Activated T-cell treated with anti-CD3 and anti-CD28 coated beads, Interleukin-2, amount 50 U/mL, for 4 hours (primary cell): ENCODE measurements at places on chromosomes 12 and 14.

GRCh38 chr12:24960222-24960855, 11.4 kb upstream of the BCAT1 start:
- DNase-seq, result no peak

DNA sequence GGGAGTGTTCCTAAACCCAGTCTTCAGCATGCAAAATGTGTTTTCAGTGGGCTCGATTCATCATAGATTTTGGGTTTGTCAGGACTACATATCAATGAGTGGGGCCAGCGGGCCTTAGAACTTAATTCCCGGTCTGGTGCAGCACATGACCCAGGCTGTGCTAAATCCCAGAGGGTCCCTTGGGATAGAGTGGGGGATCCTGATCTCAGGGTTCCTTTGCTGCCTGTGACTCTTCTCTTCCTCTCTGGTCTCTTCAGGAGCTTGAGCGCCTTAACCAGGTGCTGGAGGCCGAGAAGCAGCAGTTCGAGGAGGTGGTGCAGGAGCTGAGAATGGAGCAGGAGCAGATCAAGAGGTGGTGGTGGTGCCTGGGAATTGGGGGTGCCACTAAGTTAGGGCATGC, 37.5 kb downstream of the PLEKHD1 start:
- DNase-seq, result no peak

GRCh38 chr12:106769546-106769945, 4.9 kb upstream of the RIC8B start:
- DNase-seq, result no peak

DNA sequence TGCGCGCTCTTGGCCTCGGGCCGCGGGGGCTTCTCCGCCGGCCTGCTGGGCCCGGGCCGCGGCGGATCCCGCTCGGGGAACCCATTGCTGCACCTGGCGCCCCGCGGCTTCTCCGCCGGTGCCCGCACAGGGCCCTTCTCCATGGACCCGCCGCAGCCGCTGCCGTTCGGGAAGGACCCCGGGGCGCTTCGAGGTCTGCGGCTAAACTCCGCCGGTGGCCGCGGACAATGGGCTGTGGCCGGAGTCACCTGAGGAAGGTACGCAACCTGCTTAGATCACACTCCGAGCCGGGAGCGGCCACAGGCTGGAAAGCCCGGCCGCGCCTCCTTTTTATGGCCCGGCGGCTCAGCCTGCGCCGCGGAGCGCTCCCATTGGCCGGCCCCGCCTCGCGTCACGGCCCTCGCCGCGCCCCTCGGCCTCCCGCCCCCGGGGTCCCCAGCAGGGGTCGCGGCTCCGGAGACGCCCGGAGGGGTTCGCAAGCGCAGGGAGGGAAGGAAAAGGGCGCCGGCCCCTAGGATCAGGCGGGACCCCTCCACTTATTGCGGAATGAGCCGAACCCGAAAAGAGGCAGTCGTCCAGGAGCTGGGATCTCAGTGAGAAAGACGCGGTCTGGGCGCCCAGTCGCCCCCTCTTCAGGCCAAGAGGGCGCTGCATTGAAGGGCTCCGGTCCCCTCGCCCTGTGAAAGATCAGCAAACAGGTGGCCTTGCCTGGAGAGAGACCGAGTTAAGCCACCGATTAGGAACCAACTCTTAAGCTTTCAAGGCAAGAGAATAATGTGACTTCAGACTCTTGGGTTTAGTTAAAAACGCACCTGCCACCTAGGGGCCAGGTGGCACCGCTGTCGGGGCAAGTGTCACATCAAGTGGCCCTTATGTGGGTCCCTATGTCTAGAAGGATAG, at the start of gene GCH1:
TSS of gene GCH1 (minus strand) at position 306 of the 900 bp plus-strand sequence. CDS start at position 143, 163 bp downstream.
- DNase-seq, result peak; percentile 67

GRCh38 chr12:100141666-100141997, 1.0 kb downstream of the BLTP3B start:
- DNase-seq, result peak; percentile 14

DNA sequence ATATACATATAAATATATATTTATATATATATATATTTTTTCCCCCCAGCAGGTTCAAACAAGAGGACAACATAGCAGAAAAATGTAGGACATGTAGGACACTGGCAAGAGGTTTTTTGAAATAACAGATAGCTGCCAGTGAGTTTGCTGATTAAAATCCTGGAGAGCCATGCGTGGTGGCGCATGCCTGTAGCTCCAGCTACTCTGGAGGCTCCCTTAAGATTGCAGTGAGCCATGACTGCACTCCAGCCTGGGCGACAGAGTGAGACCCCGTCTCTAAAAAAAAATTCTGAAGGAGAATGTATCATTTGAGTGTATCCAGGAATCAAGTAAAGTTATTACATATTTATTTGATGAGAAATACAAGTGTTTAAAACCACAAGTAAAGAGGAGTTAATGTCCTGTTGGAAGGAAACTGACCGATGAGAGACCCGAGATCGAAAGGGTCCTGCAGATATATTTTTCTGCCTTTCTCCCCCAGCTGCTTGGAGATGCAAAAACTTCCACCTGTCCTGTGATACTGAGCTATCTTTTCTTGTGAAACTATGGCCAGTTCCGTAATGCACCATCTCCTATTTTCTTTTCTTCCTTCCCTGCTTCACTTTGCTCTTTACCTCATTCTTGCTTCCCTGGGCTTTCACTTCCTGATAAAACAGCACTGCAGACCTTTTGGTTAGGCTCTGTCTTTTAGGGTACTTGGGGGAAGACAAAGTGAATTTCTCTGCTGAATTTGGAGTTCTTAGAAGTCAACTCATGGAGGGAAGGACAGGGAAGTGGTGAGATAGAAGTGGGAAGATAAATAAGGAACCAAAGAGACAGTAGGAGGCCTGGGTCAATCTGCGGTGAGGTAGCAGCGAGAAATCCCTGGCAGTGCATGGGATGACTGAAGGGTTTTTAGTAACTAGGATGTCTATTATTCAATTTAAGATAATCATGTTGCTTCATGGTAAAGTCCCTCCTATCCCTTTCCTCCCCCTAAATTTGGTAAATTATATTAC, 41.2 kb upstream of the SLC2A13 start:
- DNase-seq, result no peak

GRCh38 chr12:6294156-6295093, 16.1 kb upstream of the PLEKHG6 start:
- DNase-seq, result no peak

- no peak for DNase-seq
These were observed 5.6 kb downstream of the TBPL2 start for GRCh38 chr14:55434805-55435174.

DNA sequence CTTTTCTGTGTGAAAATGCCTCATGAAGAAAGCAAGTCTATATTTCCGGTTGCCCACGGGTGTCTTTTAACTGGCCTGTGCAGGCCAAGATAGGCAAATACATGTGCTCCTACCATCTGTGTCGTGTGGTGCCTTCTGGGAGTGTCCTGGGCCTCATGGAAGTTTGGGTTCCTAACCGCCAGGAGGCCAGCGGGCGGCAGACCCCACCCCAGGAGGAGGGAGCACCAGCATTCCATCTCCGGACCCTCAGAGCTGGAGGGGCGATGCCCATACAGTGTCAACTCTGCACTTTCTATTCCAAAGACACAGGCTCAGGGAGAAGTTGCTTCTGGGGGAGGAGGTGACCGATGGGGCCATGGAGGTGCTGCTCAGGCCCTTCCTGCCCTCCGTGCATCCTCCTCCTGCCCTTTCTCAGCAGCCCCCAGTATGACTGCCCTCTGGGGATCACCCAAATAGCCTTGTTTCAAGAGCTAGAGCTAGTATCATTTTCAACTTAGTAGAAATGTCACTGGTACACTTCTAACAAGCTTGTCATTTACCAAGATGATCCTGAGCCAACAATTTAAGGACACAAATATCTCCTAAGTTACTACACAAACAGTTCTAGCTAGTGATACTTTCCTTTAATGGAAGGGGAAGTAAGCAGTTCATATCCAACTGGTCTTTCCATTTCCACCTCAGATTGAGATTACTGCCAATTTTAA, 17.8 kb downstream of the CCDC92 start:
- DNase-seq, result no peak

GRCh38 chr14:76323331-76324050, 52.4 kb upstream of the ESRRB start:
- no peak for DNase-seq

- DNase-seq, result no peak
These were observed 14.1 kb upstream of the NT5DC3 start for GRCh38 chr12:103855036-103855712.

- DNase-seq, result no peak
These were observed 5.2 kb downstream of the MMP17 start for GRCh38 chr12:131833288-131833895.

DNA sequence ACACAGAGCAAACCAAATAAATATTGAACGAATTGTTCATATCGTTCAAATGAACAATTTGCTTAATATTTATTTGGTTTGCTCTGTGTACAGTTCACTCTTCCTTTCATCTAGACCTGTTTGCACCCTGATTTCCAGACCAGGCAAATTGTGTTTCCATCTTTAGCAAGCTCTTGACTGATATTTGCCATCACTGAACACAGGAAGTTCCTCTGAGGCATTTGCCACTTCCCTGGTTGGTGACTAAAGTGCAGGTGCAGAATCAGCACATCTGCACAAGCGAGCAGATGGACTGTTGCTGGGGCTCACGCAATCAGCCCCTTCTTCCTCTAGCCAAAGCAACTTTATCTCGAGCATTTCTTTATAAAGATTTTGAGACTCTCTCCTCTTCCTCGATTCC, 112.9 kb downstream of the DAAM1 start:
- no peak for DNase-seq

- DNase-seq, result no peak
These were observed 402.5 kb downstream of the PCNX1 start for GRCh38 chr14:71309756-71310155.

- DNase-seq, result peak; percentile 89
These were observed 1.8 kb downstream of the IGFBP6 start for GRCh38 chr12:53099071-53099882.

- no peak for DNase-seq
These were observed 31.9 kb downstream of the NUAK1 start for GRCh38 chr12:106106892-106107291.

- peak; percentile 23 for DNase-seq
These were observed 2.4 kb downstream of the FGFR1OP2 start for GRCh38 chr12:26940516-26941214.

DNA sequence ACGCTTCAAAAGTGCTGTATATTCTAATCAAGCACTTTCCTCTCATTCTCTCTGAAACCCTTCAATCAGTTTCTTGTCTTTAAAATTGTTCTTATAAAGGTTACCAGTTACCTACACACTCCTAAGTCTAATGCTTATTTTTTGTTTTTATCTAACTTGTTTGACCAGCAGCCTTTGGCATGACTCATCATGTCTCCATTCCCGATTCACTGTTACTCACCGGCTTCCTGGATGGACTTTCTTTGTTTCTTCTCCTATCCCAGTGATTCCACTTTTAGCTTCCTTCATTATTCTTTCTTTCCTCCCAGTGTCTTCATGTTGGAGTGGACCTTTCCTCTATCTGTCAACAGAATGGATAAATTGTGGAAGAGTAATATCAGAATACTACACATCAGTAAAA, 368.6 kb upstream of the CCDC196 start:
- DNase-seq, result no peak

DNA sequence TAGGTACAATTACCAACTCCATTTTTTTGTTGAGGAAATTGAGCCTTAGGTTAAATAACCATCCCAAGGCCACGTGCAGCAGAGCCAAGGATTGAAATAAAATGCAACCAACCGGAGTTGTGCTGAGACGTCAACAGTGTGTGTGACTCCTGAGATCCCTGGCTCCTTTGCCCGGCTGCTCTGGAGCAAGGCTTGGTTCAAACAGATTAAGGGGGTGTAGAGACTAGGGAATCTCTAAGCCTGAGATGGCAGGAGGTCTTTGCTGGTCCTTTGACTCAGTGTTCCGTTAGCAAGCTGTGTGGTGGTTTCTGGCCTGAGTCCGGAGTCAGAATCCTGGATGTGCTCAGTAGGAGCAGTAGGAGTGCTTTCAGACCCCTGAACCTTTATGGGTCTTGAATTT, 1.4 kb upstream of the SLC8A3 start:
- DNase-seq, result no peak

DNA sequence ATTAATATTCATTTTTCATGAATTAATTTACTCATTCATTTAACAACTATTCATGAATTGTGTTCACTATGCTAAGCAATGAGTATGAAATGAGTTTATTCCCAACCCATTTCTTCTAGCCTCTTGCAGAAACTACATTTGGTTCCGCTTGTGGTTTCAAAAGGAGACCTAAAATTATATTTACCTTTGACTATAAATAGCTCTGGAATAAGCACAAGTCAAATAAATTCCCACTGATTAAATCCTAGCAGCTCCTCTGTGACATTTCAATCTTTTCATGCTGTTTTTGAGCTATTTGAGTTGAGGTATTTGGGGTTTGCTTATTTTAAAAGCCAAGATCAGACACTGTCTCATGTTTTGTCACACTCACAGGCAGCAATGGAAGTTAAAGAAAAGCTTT, 46.9 kb downstream of the DUSP6 start:
- no peak for DNase-seq

DNA sequence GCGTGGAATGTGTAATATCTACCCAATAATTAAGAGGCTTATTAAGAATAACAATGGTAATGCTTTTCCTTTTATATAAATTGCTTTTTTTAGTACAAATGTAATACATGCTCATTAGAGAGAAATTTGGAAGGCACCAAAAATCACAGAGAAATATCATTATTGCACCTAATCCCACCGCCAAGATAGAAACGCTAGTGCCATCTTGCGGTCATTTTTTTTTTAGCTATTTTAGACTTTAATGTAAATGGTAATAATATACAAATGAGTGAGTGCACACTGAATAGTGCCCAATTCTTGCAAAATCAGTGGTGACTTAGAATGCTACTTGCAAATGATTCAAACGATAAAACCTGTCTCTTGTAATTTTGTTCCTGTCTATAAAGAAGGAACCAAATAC, 576.8 kb upstream of the TMEM132C start:
- DNase-seq, result no peak

DNA sequence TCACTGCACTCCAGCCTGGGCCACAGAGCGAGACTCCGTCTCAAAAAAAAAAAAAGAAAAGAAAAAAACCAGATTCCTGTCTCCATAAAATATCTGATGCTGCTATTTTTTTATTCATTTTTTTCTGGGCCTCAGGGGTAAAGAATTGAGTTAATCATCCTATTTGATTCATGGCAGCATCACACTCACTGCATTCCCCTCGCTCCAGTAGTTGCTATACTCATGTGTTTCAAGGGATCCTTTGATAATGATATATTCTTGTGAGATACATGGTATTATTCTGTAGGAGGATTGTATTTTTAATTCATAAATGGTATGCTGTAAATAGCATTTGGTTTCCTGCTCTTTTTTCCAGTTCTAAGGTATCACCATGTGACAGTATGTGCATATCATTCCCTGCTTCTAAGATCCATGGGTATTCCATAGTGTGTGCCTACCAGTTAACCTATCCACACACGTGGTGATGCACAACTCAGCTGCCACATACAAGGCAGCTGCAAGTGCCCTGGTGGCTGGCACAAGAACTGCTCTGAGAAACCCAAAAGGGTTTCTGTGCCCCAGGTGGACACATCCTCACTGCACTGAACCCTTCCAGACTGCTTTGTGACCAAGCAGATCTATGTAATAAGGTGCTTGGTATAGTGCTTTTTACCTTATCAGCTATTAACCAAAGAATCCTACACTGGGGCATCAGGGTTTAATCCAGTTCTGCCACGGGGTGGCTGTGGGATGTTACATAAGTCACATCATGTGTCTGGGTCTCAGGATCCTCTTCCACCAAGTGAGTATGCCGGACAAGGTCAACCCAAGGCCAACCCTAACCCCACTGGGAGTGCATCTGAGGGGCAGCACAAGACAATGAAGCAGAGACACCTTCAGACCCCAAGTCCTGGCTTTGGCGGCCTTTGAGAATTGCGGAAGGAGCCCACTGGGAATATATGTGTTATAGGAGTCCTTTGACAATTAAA, 74.6 kb downstream of the ZFP36L1 start:
- no peak for DNase-seq

- no peak for DNase-seq
These were observed 52.0 kb upstream of the PSMA6 start for GRCh38 chr14:35240231-35240630.
